Cardiac muscle cell (in vitro differentiated cells and primary cell): ENCODE measurements at places on chromosomes 3 and 15. TPM values are rescaled to one million over a fixed set of nuclear protein-coding genes. Genes with fewer than 3 reads are reported as not detected.

The PLA2G4E gene
- polyA plus RNA-seq = not detected in 2 replicates

The RTP1 gene
- not detected in 2 replicates for polyA plus RNA-seq

The KLHL6 gene
- 0.09 TPM in 1 of 2 replicates, not detected in the other for polyA plus RNA-seq

The A4GNT gene
- polyA plus RNA-seq = not detected in 2 replicates

The LMAN1L gene
- not detected in 2 replicates for polyA plus RNA-seq

The MASP1 gene
- 428 and 517 TPM in 2 replicates for polyA plus RNA-seq

The GADL1 gene
- polyA plus RNA-seq = 15.6 and 16.9 TPM in 2 replicates

The MGLL gene
- 1.0 and 4.5 TPM in 2 replicates for polyA plus RNA-seq

The DAPK2 gene
- polyA plus RNA-seq = 0.51 TPM in 1 of 2 replicates, not detected in the other

The KBTBD8 gene
- 4.3 and 11.8 TPM in 2 replicates for polyA plus RNA-seq

The LRRIQ4 gene
- polyA plus RNA-seq = 0.34 TPM in 1 of 2 replicates, not detected in the other

The TMEM108 gene
- 0.06 and 1.0 TPM in 2 replicates for polyA plus RNA-seq

The THPO gene
- 3.1 and 3.5 TPM in 2 replicates for polyA plus RNA-seq

The UBE3A gene
- 96.2 and 143 TPM in 2 replicates for polyA plus RNA-seq

The CDCP1 gene
- polyA plus RNA-seq = 0.24 TPM in 1 of 2 replicates, not detected in the other

The NR2E3 gene
- polyA plus RNA-seq = 0.22 TPM in 1 of 2 replicates, not detected in the other

The BBS4 gene
- polyA plus RNA-seq = 37.9 and 50.0 TPM in 2 replicates
